A549 (cell line): ENCODE measurements at places on chromosomes 3 and 15.

DNA sequence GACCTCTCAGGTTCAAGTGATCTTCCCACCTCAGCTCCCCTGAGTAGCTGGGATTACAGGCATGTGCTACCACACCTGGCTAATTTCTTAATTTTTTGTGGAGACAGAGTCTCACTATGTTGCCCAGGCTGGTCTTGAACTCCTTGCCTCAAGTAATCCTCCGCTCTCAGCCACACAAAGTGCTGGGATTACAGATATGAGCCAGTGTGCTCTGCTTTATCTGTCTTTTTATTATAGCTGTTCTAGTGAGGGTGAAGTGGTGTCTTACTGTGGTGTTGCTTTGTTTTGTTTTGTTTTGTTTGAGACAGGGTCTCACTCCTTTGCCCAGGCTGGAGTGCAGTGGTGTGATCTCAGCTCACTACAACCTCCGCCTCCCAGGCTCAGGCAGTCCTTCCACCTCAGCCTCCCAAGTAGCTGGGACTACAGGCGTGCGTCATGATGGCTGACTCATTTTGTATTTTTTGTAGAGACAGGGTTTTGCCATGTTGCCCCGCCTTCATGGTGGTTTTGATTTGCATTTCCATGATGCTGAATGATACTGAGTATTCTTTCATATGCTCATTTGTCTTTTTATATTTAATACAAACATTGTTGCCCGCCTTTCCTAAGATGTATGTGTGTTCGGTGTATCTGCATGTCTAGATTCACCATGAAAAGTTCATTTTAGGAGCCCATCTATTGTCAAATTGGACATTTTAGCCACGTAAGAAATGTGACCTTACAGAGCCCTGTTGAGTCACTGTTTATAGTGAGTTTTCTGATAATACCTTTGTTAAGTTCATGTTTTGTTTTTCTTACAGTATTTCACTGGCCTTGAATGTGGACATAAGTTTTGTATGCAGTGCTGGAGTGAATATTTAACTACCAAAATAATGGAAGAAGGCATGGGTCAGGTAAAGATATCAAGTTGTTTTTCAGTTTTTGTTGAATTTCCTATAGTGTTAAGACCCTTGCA is 80.6 kb downstream of the ARIH1 start:
- peak; percentile 73 for DNase-seq

- DNase-seq: no peak
Measured at GRCh38 chr15:95175914-95176658, 944.7 kb downstream of the MCTP2 start.

- DNase-seq: no peak
Measured at GRCh38 chr3:41126472-41126871, 72.8 kb upstream of the CTNNB1 start.

DNA sequence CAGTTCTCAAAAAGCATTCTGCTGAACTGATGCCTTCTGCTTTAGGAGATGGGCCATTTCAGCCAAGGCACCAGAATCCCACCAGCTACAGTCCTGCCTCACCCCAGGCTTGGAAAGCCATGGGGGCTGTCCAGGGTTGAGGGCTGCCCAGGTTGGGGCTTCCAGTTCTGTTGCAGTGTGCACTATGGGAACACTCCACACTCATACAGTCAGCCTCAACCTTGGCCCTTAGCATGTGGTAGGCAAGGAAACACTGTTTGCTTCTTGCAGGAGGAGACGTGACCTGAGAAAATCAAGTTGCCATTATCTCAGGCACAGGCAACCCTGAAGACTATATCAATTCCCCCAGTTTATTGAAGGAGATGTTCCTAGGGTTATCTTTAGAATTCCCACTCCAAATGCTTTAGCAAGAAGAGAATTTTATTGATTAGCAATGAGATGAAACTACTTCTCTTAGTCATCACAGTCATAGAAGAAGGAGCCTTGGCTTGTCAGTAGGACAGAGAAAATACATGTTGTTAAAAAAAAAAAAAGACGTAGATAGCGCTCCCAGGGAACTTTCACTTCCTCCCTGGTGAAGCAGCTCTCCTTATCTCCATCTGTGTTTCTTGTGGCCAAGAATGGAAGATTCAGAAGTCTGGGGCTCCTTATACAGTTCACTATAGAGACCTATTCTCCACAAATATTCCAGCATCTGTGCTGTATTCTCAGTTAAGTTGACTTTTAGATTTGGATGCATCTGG is 38.3 kb upstream of the IL12A start:
- DNase-seq: no peak

GRCh38 chr3:136819392-136819730 is 435 bp downstream of the SLC35G2 start:
- peak; percentile 66 for DNase-seq

- DNase-seq: no peak
Measured at GRCh38 chr3:126551121-126551838, 7.5 kb downstream of the C3orf22 start.

GRCh38 chr3:128388932-128389331 is 77.8 kb downstream of the DNAJB8 start:
- DNase-seq: no peak

DNA sequence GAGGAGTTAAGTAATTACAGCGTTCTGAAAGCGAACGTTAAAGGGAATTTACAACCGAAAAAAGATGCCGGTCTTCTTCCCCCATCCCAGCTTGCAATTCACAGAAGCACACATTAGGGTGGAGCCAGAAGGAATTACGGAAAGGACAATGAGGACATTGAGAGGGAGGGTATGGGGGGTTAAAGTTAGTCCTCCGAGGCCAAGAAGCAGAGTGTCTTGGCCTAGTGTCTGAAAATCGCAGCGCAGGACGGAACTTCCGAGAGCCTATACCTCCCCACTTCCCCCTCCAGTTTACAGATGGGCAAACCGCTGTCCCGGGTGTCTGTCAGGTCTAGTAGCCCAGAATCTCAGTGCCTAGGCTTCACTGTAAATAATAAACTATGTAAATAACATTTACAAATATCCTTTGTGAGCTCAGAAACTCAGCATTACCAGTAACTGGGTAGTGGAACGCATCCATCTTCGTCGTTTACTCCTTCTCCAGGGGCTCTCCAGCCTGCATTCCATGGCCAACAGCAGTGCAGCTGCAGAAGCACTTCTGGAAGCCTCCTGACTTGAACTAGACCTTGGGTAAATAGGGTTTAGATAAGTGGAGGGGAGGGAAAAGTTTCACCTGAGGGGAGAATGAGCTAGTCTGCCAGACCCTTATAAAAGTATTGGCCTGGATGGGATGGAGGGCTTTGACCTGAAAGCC is 922 bp downstream of the ADPRH start:
- DNase-seq: no peak

GRCh38 chr3:61646851-61647525 is 85.6 kb downstream of the PTPRG start:
- no peak for DNase-seq

DNA sequence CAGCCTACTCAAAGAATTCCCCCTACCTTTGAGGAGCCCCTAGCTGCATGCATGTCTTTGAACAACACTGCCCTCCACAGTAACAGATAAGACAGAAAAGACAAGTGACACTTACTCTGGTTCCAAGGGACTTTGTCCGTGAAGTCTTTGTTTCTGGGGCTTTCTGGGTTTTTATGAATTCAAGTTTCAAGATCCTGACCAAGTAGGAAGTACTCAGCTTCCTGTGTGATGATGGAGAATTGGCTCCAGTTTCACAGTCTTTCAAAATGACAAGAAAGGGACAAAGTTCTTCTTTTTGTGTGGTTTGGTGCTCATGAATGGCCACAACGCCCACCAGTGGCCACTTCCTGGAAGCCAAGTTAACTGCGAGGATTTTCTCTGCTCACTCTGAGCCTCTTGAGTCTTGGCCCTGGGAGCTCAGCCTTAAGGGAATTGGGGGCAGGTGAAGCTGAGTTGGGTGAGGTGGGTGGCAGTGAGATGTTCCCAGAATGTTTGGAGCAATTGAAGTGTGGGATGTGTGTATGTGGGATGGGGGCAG is at the start of gene CCR1:
Gene CCR1, minus strand, starts transcription at position 147 of the 538 bp plus-strand sequence. CDS start 4,000 bp downstream, outside the sequence.
- peak; percentile 14 for DNase-seq
